ENCODE measurements at places on chromosomes 1 and 21. TPM values are rescaled to one million over a fixed set of nuclear protein-coding genes. Genes with fewer than 3 reads are reported as not detected.
A peak's percentile ranks its signal among the peaks of the same experiment; 100 is the strongest.

The GJA4 gene
- 0.81 TPM for polyA plus RNA-seq

The TTC22 gene
- 27.5 TPM for polyA plus RNA-seq

The C1orf185 gene
- polyA plus RNA-seq = not detected

The TBX19 gene
- 0.67 TPM for polyA plus RNA-seq

- no peak for DNase-seq
Observed at GRCh38 chr1:35560256-35561225, 2.9 kb downstream of the NCDN start.

DNA sequence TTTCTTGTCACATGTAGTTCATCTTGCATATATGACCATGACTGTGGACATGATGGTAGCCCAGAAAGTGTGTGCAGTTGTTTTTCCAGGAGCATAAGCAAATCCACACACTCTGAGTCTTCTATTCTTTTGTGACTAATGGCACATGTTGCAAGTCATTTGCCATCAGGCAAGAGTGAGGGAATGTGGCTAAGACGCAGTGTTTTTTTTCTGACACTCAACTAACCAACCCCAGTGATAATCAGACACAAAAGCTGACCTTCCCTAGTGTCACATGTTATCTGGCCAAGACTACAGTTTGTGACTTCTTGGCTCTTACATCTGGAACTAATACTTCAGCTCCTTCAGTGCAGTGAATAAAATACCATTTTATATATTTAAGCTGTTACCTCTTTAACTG is 108.8 kb downstream of the ITSN1 start:
- DNase-seq = no peak

GRCh38 chr1:230276401-230276800 is 149.7 kb downstream of the PGBD5 start:
- no peak for DNase-seq

DNA sequence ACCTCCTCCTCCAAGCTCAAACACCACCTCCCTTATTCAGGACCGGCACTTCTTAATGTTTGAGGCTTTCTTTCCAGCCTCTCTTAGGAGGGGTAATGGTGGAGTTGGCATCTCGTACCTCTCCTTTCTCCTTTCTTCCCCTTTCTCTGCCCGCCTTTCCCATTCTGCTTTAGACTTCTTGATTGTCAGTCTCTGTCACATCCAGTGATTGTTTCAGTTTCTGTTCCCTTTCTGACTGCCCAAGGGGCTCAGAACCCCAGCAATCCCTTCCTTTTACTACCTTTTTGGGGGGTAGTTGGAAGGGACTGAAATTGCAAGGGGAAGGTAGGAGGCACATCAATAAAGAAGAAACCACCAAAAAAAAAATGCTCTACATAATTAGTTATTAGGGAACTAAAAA is 5.6 kb downstream of the ELK4 start:
- no peak for DNase-seq

DNA sequence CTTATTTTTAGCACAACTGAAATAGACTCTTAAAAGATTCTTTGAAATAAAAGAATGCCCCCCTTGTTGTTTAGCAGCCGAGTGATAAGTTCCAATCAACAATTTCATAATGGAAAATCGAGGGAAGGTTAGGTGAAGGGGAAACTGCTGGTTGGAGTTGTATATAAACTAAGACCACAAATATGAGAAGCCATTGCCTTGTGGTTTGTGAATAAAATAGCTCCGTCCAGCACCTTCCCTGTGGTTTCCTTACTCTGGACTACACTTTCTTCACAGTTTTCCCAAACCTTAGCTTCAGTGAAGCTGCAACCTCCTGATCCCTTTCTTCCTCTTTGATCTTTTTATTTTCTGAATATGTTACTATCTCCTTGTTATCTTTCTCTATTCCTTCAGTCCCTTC is 6.7 kb upstream of the RAB3GAP2 start:
- no peak for DNase-seq

DNA sequence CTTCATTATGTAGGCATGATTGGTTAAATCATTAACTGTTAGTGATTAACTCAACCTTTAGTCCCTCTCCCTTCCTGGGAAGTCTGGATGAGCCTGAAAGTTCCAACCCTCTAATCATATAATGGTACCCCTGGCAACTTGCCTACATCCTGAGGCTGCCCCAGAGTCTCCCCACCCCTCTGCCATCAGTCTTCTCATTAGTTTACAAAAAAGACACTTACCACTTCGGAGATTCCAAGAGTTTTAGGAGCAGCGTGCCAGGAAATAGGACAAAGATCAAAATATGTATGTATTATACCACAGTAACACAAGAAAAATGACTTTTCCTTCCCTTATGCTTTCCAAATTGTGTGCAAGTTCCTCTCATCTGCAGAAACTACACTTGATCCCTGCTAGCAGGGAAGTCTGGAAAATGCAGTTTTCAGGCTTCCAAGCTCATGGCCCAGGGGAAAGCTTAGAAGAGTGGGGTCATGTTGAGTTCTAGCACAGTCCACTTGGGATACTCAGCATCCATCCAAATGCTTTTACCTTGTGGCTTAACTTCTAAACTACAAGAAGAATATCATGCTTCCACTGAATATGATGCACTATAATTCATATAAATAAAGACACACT is 64.6 kb upstream of the PPIH start:
- DNase-seq = peak; percentile 23

- no peak for DNase-seq
Observed at GRCh38 chr1:15683345-15684039, 628 bp upstream of the PLEKHM2 start.

DNA sequence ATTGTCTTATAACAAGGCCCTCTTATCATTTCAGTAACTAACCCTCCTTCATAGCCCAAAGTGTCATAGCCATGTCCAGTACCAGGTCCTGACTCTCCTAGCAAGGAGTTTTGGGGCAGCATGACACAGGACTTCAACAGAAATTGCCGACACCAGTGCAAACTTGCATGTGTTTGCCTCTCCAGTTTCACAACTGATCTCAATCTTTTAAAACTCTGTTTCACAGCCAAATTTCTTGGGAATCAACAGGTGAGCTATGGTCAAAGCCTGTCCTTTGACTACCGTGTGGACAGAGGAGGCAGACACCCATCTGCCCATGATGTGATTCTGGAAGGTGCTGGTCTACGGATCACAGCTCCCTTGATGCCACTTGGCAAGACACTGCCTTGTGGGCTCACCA is 36.8 kb downstream of the LAMC2 start:
- DNase-seq = no peak

DNA sequence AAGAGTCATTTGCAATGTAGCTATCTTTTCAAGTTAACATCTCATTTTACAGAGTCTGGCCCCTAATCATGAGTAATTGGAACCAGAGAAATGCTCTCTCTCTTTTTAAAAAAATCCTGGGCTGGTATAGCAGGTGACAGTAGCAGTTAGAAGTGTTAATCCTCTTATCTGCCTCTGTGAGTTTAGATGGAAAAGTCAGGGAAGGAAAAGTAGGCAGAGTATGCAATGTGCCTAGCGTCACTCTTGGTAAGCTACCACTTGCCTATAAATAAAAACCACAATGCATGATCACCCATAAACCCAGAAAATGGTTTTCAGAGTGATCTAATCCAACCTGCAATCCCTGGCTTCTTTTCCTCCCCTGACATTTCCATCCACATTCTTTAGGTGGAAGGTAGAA is 43.2 kb downstream of the UTP25 start:
- DNase-seq = no peak

GRCh38 chr1:48216313-48216712 is 6.2 kb upstream of the SLC5A9 start:
- no peak for DNase-seq

GRCh38 chr1:198529414-198529813 is 11.1 kb downstream of the ATP6V1G3 start:
- DNase-seq = no peak

DNA sequence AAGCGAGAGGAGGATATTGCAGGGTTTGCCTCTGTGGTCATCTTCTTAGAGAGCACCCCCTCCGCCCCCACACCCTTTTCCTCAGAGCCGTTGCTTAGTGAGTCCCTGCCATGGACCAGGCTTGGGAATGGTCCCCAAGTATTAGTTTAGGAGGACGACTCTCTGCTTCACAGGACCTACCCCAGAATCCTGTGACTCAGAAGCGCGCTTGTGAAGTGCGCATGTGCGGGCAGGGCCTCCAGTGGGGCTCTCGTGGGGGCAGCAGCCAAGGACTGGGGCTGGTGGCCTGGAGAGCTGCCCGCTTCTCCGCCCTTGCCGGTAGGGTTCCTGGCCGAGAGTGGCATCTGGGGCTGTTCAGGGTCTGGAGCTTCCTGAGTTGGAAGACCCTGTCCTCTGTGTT is 37.3 kb upstream of the HMGN1 start:
- DNase-seq = no peak

GRCh38 chr1:48069662-48070395 is 72.6 kb upstream of the TRABD2B start:
- peak; percentile 48 for DNase-seq

DNA sequence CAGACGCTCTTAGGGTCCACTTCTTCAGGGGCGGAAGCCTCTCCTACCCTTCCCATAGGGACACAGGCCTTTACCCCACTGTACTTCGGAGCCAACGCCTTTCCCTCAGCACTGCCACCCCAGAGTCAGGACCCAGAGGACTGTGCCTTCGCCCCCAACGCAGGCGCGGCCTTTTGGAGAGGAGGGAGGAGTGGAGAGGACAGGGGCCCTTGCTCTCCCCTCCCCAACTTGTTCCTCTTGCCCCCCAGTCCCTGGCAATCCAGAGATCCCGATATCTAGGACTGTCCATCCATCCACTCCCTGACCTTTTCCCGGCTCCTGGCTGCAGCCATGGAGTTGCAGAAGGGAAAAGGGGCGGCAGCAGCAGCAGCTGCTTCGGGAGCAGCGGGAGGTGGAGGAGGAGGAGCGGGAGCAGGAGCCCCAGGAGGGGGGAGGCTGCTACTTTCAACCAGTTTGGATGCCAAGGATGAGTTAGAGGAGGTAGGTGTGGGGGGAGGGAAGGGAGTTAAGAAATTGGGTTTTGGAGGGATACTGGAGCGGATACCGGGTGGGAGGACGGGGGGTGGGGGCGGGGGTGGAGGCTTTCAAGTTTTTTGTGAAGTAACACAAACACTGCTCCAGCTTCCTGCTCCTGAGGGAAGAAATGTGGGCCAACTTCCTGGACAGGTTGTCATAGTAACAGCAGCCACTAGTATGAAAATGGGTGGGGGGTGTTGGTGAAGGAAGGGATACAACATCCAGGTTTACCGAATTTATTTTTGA is 636 bp downstream of the INTS3 start:
- DNase-seq = peak; percentile 70

GRCh38 chr1:198157847-198158725 is 1.3 kb downstream of the NEK7 start:
- peak; percentile 23 for DNase-seq

- no peak for DNase-seq
Observed at GRCh38 chr1:31785020-31785946, 21.1 kb upstream of the ADGRB2 start.
